ENCODE measurements at places on chromosomes 3 and 15. TPM values are rescaled to one million over a fixed set of nuclear protein-coding genes. Genes with fewer than 3 reads are reported as not detected.

The RHOA gene
- total RNA-seq, result 408 TPM

The ZNF35 gene
- total RNA-seq, result 1.00 TPM

The GABRR3 gene
- not detected for total RNA-seq

The ADAMTS17 gene
- 17.6 TPM for total RNA-seq

- DNase-seq, result no peak
Observed at GRCh38 chr3:148582126-148582525, 115.6 kb upstream of the AGTR1 start.

DNA sequence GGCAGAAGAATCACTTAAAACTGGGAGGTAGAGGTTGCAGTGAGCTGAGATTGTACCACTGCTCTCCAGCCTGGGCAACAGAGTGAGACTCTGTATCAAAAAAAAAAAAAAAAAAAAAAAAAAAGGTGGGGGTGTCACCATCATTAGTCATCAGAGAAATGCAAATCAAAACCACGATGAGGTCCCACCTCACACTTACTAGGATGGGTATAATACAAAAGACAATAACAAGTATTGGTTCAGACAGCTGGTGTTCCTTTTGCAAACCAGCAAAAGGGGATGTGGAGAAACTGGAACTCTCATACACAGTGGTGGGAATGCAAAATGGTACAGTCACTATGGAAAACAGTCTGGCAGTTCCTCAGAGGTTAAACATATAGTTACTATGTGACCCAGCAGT lies 78.7 kb upstream of the TSC22D2 start:
- DNase-seq, result no peak

GRCh38 chr15:78923015-78923414 lies 21.8 kb downstream of the CTSH start:
- DNase-seq, result no peak

GRCh38 chr3:177199206-177199760 lies 2.0 kb upstream of the TBL1XR1 start:
- no peak for DNase-seq

DNA sequence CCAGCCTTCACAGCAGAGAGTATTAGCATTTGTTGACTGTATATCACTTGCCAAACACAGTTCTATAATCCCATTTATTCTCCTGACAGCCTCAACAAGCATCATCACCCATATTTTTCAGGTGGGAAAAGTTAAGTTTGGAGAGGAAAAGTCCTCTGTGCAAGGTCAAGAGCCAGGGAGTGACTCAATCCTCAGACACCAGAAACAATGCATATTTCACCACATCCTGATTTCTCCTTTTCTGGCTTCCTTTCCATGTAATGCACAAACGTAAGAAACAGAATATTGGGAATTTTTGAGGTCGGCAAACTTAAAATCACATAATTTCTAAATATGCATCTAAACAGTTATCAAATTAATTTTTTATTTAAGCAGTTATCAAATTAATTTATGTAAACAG lies 116.0 kb upstream of the GADL1 start:
- DNase-seq, result no peak

- no peak for DNase-seq
Observed at GRCh38 chr3:102741694-102742093, 306.9 kb downstream of the ZPLD1 start.

DNA sequence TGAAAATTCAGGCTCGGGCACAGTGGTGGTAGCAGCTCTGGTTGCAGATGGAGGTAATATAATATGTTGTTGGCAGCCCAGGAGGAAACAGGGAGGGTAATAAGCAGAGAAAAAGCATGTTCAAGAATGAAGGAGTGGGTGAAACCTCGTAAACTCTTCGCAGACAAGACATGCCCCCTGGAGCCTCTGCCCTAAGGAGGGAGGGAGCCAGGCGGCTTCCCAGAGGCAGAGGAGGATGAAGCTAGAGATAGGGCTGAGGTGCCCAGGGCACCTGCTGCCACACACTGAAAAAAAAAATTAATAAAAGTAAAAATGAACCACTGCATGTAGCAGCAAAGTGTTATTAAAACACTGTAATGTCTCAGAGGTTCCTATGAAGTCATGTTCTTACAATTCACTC lies 137.3 kb downstream of the FOXP1 start:
- no peak for DNase-seq

GRCh38 chr3:172856795-172857742 lies 106.5 kb downstream of the ECT2 start:
- DNase-seq, result peak; percentile 8

DNA sequence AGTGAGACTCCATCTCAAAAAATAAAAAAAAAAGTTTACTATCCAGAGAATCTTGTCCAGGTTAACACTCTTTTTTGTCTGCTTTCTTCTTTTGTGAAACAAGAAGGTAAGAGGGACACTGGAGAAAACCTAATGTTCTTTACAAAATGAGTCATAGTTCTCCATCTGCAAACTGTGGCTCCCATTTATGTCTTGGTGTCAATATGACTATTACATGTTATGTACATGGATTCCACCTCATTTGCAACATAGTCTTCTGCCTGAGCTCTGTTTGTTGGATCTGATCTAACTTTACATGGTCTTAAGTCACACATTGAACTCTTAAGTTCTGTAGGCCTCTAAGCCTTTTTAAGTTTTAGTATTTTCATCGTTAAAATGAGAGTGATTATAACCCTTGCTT lies 421.2 kb upstream of the TPRG1 start:
- no peak for DNase-seq

DNA sequence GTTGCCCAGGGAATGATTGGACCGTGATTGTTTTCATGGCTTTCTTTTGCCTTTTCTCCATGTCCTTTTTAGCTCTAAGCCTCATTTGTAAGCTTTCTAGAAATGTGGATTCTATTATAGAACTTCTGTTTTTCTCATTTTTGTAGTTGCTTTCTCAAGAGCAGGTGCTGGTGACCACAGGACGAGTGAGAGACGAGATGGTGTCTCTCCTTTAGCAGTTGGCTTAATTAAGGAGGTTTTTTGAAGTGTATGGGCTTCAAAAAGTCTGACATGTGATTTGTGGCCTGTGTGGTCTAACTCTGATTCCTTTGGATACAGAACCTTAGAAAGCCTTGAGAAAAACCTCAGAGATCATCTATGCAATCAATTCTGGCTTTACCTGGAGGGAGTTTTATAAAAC lies 292.8 kb downstream of the LPP start:
- no peak for DNase-seq

GRCh38 chr3:45329761-45330305 lies 58.5 kb upstream of the LARS2 start:
- no peak for DNase-seq

Measured in transverse colon (tissue), 4 donors.